ENCODE measurements at places on chromosomes 2 and 18.

DNA sequence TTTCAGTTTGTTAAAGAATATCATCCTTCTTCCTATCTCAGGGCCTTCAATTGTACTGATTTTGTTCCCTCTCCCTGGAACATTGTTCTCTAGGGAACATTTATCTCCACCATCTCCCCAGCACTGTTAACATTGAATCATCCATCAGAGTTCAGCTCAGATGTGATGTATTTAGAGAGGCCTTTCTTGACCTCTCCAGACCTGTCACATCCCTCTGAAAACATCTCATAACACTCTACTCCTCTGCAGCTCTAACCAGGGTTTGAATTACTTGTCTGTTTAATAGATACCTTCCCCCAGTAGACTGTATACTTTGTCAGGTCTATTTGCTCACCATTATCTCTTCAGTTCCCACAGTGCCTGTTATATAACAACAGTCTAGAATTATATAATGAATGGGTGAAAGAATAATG is 98.6 kb downstream of the GALNT1 start:
- no peak for DNase-seq

- DNase-seq, result no peak
These were observed 1126.7 kb downstream of the LRP1B start for GRCh38 chr2:141003967-141004657.

GRCh38 chr2:61493523-61493942 is 22.6 kb upstream of the USP34 start:
- DNase-seq, result no peak

GRCh38 chr2:199366406-199366805 is 91.3 kb downstream of the SATB2 start:
- no peak for DNase-seq

GRCh38 chr2:134253804-134254203 is at the start of gene MGAT5:
TSS of gene MGAT5 (plus strand) at chr2:134254072. CDS start at chr2:134254404, 332 bp downstream.
- DNase-seq, result no peak

Data from endodermal cell (in vitro differentiated cells).